ENCODE measurements at places on chromosomes 7 and 10.

DNA sequence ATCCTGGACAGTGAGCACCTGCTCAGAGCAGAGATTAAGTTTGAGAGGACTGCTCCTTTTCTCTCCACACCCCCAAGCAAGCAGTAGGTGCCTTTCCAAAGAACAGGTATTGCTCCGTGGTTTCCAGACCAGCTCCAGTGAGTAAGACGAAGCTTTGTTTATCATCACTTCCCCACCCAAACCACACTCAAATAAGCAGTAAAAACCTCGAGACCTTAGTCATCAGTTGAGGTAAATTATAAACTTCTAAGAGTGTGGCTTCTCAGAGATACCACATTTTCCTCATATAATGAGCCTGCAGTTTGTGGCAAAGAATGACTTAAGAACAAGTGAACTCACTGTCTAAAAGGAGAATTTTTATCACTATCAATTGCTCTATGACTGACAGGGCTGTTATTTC is 50.0 kb upstream of the GRB10 start:
- no peak for DNase-seq

- DNase-seq: no peak
Measured at GRCh38 chr7:5334671-5335070, 51.9 kb downstream of the SLC29A4 start.

GRCh38 chr7:54252256-54253035 is 289.7 kb upstream of the VSTM2A start:
- DNase-seq: no peak

- DNase-seq: no peak
Measured at GRCh38 chr7:123974326-123974908, 49.4 kb downstream of the SPAM1 start.

- DNase-seq: no peak
Measured at GRCh38 chr7:2032876-2033407, 199.8 kb downstream of the MAD1L1 start.

All from NCI-H2227 treated with DMSO at 0.1 percent for 48 hours (cell line).